ENCODE measurements at places on chromosomes 4 and X.

DNA sequence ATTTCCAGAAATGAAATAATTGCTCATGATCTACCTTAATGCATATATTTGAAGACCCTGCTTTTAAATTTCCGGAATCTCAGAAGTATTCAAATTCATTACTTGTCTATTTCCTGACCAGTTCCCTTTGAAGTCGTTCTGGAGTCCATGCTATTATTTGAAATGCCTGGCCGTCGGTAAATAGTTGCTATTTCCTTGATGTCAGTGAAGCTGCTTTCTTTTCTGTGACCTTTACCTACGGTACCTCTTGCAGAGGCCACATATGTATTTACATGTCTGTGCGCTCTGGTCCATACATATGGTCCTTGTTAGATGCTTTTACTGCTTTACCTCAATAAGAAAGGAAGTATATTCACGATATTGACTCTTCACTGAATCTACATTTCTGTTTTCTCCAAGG is 199.7 kb downstream of the PAPSS1 start:
- DNase-seq = no peak

- DNase-seq = no peak
Observed at GRCh38 chr4:5098176-5098575, 46.9 kb downstream of the STK32B start.

- no peak for DNase-seq
Observed at GRCh38 chr4:127047930-127048329, 584.8 kb upstream of the INTU start.

- DNase-seq = no peak
Observed at GRCh38 chrX:119753639-119754257, 4.6 kb upstream of the SOWAHD start.

- DNase-seq = no peak
Observed at GRCh38 chrX:63652086-63652765, 132.8 kb downstream of the ARHGEF9 start.

DNA sequence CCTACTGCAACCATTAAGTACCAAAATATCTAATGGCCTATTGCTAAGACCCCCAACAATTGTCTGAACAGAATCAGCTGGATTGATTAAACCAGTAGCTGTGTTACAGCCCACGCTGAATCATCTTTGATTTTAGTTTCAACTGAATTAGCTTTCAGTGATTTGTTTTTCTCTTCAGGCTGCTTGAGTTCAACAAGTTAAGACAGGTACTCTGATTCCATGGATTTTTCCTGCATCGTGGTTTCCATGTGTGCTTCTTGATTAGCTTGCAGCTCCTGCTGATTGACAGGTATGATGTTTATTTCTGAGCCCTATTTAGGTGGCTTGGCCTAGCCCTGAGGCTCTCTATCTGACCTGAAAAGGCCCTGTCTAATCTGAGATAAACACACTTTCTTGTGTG is 91.3 kb downstream of the GUCY2F start:
- no peak for DNase-seq

All from Ammon's horn (tissue), 1 donor.